ENCODE measurements at places on chromosomes 2 and 18. TPM values are rescaled to one million over a fixed set of nuclear protein-coding genes. Genes with fewer than 3 reads are reported as not detected.

Gene TGFA
- 0.21 TPM for total RNA-seq

Gene IL1RL2
- total RNA-seq = not detected

DNA sequence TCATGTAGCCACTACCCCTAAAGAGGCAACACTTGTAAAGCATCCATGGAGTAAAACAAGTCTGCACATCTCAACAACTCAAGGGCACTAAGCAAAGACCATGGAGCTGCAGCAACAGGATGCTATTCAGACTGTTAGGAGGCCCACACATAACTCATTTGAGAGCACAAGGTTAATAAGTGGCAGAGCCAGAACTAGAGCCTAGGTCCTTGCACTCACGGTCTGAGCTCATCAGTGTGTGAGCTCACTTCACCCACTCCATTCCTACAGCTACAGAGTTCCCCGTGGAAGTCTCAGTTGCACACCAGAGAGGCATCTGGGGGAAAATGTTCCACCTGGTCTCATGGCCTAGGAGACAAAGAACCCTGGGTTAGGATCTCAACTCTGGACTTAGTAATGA, 35.0 kb downstream of the TTC32 start:
- DNase-seq = no peak

GRCh38 chr18:46110406-46110805, 6.2 kb downstream of the HAUS1 start:
- no peak for DNase-seq

DNA sequence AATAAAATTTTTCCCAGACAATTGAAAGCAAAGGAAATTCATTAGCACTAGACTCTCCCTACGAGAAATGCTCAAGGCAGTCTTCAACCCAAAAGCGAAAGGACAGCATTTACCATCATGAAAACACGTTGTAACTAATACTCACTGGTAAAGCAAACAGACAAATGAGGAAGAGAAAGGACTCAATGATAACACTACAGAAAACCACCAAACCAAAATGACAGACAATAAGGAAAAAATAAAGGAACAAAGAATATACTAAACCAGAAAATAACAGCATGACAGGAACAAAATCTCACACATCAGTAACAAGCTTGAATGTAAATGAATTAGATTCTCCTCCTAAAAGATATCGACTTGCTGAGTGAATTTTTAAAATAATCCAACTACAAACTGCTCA, 190.7 kb downstream of the NOL4 start:
- DNase-seq = no peak

DNA sequence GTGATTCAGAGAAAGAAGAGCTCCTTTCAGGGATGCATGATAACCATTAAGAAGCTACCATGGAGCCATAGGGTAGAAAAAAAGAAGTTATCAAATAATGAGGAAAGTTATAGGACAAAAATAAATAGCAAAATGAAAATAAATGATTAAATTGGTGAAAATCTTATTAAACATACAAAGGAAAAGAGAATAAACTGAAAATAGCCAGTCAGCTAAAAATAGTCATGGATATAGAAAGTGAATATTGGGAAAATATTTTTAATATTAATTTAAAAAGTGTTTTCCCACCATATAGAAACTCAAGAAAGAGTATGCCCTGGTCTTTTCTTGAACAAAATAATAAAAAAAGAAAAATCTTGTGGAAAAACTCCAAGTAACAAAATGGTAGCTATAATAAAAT, 209.2 kb upstream of the CDH19 start:
- DNase-seq = no peak

- DNase-seq = no peak
Measured at GRCh38 chr2:126653109-126653508, 2.8 kb upstream of the GYPC start.

DNA sequence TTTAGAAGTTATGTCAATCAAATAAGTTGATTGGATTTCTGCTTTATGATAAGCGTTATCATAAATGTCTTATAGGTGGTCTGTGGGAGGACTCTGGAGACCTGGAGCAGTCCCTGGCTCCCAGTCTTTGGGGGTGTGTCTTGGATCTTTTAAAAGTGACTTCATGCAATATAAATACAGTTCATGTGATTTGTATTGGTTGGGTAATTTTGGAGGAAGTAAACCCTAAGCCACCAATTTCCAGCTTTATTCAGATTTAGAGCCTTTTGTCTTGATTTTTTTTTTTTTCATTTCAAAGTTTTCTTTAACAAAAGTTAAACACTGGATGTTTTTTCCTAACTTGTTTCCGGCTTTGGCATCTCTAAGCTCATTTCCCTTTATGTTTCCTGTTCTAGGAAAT, 68.8 kb downstream of the MAP4K4 start:
- DNase-seq = no peak

DNA sequence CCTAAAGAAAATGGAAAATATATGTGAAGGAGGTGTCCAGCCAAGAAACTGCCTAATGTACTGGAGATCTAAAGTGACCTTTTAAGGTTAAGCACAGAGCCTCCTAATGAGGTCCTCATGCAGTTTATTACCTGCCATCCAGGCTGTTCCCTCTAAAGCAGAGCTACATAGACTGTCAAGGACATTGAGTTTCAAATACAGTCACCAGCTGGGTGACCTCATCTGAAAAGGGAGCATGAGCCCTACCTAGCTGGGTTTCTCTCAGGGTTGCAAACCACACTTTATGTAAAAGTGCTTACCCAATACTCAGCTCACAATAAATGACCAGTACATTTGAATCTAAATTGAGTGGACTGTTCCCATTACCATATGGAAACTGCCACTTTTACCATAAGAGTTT, 65.4 kb upstream of the CTNNA2 start:
- no peak for DNase-seq

GRCh38 chr2:54941248-54941984, 108.8 kb downstream of the RTN4 start:
- DNase-seq = no peak

DNA sequence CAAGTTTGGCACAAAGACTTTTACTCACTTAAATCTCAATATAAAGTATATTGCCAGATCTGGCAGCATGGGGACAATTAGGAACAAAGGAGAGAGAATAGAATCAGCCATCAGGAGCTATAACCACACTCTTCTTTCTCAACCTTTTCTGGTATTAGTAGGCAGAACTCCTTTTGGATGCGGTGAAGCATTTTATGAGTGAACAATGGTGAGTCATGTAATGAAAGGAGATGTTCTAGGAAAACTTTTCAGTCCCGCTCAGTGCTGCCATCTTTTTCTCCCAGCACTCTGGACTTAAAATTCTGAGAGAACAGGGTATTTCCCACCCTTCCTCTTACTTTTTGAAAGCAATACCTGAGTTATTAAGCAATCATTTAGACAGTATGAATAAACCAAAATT, 32.2 kb downstream of the PLEKHA3 start:
- no peak for DNase-seq

GRCh38 chr2:203918839-203919238, 17.7 kb upstream of the ICOS start:
- no peak for DNase-seq

All from cardiac muscle cell (in vitro differentiated cells and primary cell).